Osteoblast (primary cell): ENCODE measurements at places on chromosomes 4 and X.

DNA sequence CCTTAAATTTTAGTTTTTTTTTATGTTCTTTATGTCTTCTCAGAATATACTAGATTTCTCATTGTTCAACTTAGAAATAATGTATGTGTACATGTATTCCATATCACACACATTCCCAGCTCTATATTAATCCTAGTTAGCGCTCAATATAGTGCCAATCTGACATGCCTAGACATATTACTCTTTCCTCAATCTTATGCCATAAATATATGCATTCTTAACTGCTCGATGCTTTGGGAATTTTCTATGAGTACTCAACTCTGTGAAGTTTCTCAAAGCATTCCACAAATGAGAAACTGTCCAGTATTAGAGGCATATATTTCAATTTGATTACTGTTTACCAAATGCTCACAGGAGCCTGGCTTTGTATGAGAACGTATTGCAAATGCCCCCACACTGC lies 231.2 kb upstream of the VEGFC start:
- no peak for DNase-seq

GRCh38 chrX:150692831-150693724 lies at the start of gene MTMR1:
MTMR1 (plus strand) TSS chrX:150693396; CDS start chrX:150693531, 135 bp downstream.
- peak; percentile 88 for DNase-seq

DNA sequence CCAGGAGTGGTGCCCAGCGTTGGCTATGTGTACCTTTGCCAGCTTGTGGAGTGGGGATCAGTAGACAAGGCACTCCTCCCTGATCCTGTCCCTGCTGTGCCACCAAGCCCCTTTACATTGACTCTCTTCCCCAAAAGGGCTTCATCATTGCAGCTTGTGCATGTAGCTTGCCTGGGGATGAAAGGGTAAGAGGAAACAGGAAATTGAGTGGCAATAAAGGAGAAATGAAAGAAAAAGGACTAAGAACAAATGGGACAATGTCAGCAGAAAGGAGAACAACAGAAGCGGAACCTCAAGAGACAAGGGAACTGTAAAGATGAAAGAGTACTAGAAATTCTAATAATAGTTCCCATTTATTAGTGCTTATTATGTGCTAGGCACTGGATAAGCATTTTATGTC lies 8.7 kb upstream of the IL13RA1 start:
- DNase-seq, result no peak

DNA sequence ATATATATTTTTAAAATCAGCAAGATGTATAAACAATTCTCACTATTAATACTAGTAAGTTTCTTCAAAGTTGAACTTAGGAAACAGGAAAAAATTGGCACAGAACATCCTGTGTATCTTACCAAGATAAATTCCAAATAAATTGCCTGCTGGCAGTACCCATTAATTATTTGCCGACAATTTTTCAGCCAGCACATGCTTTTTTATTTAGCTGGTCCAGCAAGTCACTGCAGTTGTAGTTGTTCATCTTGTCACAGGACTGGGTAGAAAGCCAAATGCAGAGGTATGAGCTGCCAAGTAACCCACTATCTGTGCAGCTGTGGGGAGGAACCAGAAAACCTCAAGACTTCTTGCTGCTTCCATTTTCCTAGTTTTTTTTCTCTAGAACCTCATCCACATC lies 113.4 kb downstream of the PACRGL start:
- DNase-seq, result no peak

- no peak for DNase-seq
Observed at GRCh38 chr4:44121210-44121609, 327.4 kb downstream of the KCTD8 start.

DNA sequence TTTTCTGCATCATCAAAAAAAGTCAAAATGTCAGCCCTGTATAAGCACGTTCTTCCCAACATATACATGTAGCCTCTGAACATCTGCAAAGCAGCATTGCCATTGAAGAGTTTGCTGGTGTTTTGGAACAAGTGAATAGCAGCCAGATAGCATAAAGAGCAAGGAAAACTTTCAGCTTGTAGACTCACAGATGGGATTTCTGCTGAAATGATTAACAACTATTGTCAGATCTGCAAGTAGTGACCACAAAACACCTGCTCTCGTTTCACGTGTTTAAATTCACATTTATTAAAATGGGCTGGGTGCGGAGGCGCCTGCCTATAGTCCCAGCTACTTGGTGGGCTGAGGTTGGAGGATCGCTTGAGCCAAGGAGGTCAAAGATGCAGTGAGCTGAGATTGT lies 123.7 kb downstream of the SPRY1 start:
- no peak for DNase-seq

DNA sequence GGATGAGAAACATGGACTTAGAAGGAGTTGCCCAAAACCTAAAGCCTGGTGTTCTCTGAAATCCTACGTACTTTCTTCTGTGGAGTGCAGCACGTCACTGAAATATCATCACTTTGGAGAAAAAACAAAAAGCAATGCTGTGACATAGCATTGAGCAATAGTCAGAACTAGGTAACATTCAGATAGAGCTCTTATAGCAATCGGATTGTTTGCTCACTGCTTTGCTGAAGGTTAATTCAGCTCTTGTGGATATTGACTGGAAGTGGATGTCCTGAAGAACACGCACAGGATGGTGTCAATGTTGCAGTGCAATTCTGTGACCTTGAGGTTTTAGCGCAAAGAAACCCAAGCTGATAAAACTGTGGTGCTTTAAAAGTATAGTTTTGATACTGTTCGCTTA lies 114.2 kb upstream of the GRXCR1 start:
- DNase-seq, result no peak

DNA sequence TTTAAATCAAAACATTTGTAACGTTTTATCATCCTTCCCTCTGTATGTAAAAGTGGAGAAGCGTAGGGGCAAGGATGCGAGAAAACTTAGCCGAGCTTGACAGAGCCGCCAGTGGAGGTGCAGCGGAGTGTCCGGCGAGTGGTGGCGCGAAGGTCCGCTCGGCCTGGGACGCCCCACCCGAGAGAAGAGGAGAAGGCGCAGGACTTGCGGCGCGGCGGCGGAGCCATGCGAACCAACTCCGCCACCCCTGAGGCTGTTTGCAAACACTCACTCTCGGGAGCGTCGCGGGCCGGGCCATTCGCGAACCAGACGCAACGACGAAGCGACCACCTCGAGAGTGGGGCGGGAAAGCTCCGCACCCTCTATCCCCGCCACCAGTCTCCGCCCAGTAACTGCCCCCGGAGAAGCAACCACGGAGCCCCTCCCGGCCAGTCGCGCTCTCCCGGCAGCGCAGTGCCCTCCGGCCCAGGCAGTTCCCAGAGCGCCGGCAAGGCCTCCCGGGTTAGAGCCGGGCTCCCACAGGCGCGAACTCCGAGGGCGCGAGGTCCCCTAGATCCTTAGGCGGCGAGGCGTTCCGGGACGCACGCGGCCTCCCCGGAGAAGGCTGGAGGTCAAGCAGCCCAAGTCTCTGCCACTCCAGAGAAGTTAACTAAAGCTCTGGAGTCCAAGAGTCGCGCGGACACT lies 2.3 kb upstream of the MAB21L2 start:
- peak; percentile 36 for DNase-seq

DNA sequence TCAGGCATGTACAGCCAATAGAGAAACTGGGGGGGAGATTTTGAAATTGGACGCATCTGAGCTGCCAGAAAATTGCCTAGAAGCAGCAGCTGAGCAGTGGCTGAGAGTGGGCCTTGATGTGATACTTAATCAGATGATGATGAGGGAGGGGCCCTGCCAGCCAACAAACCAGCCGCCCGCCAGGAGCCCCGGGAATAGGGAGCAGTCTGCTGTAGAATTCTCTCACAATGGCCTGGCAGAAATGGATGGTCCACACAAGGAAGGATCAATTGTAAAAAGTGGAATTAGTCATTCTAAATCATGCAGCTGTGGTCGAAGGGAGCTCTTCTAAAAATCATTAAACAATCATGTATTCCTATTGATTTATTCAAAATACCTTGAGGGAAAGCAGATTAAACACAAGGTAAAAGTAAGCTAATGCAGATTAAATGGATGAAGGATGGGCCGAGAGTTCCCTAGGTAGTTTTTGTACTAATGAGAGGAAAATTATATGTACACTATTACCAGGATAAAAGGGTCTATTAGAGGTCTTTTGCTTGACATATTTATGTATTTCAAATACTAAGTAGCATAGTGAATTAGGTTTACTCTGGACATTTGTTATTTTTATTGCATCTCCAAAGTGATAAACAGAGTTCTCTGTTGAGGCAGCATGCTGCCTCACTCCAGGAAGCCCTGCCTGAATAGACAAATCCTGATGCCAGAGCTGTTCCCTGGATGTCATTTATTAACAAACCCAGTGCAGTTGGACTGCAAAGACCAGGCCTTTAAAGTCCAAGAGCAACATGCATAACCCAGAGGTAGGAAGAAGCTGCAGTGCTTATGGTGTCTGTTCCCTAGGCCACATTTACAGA lies 91.3 kb downstream of the NKX6-1 start:
- no peak for DNase-seq

GRCh38 chr4:151415978-151416377 lies 7.0 kb downstream of the FHIP1A start:
- peak; percentile 62 for DNase-seq

- peak; percentile 88 for DNase-seq
Observed at GRCh38 chr4:140427106-140427918, at the start of gene CLGN. CLGN (minus strand) TSS chr4:140427648; CDS start chr4:140413078, 14,570 bp downstream.

DNA sequence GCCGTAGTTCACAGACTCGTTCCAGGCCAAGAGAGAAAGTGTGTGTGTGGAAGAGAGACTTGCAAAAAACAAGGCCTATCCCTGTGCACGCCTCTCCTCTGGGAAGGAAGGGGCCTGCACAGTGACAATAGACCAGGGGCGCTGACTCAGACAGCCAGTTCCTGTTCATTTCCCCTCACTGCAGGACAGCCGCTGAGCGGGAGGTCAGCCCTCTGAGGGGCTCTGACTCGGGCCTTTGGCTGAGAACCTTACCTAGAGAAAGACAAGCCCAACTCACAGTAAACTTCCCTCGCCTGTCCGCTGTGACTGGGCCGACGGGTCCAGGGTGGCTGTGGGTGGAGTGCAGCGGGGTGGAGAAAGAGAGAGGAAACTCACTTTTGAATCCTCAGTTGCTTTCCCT lies 52.1 kb downstream of the RTL5 start:
- DNase-seq, result no peak

GRCh38 chr4:150874338-150875226 lies 140.5 kb downstream of the LRBA start:
- DNase-seq, result no peak

GRCh38 chr4:115770046-115770543 lies 656.7 kb upstream of the NDST4 start:
- peak; percentile 8 for DNase-seq

DNA sequence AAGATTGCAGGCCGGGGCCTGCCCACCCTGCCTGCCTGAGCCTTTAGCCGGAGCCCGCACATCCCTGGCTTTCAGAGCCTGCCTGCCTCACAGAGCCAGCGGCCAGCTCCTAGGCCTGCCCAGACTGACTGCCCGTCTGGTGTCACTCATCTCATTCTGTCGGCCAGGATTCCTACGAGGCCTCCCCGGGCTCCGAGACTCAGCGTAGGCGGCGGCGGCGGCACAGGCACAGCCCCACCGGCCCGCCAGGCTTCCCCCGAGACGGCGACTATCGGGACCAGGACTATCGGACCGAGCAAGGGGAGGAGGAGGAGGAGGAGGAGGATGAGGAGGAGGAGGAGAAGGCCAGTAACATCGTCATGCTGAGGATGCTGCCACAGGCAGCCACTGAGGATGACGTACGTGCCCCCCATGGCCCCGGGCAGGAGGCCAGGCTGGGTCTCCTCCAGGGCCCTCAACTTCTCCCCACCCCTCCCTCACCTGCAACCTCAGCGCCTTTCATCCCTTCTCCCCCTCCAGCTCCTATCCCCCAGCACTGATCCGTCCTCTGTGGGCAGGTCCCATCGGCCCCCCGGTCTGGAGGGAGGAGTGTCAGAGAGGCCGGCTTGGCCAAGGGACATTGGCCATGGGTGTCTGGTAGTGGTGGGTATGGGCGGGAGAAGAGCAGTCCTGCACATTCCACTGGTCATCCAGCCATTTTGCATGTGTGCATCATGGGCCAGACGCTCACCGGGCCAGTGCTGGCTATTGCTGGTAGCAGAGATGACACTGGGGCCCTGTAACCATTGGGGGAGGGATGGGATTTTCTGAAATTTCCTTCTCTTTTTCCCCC lies 22.6 kb upstream of the UBA1 start:
- peak; percentile 23 for DNase-seq

DNA sequence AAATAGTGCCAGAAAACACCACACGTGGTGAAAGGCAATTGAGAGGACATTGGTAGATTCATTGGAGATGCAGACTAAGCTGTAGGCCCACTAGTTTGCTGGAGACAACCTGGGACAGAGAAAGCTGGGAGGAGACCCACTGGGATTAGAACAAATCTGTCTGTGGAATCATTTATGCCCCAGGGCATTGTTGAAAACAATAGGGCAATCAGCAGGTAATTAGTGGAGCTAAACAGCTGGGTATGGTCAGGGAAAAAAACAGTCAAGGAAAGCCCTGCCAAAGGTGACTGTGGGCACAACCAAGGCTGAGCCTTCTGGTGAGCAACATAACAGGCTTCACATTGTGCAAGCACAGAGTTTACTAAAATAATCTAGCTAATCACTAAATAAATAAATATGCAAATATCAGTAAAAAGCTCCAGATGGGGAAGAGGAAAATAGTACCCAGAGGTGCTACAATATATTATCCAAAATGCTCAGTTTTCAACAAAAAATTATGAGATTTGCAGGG lies 9.0 kb downstream of the TCEAL3 start:
- no peak for DNase-seq

DNA sequence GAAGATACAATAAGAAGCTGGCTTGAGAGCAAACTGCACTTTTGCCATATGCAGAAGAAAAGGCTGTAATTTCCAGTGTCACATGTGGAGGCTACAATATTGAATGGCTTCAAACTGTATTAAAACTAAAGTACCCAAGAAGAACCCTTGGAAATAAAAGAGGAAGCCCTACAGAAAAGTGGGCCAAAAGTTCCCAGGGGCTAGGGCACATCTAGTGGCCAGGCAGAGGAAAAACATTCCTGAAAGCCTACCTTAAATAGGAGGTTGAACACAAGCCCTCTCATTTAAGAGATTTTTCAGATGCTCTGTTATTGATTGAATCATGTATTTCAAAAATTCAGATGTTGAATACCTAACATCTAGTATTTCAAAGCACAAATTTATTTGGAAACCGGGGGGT lies 40.6 kb upstream of the PRDX4 start:
- DNase-seq, result no peak

DNA sequence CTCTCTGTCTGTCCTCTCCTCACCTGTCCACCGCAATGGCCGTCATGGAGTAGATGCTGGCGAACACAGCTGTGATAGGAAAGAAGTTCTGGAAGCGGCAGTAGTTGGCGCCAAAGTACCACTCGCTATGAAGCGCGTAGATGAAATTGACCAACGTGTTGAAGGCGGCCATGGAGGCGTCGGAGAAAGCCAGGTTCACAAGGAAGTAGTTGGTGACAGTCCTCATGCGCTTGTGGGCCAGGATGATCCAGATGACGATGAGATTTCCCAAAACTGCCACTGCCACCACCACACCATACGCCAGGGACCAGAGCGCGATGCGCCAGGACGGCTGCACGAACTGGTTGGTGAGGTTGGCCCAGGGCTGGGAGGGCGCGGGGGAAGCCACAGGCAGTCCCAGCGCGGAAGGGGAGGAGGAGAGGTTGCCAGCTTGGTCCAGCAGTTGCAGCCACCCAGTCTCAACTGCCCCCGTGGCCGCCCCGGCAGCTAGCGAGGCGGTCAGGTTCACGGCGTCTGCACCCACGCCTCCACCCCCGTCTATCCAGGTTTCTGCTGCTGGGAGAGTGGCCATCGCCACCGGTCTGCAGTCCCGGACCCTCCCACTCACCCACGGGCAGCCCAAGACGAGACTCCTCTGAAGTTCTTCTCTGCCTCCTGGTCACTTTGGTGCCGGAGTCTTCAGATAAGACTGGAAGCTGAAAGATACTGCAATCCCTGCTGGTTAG lies 518 bp downstream of the TACR3 start:
- no peak for DNase-seq

GRCh38 chr4:5222951-5223350 lies 171.7 kb downstream of the STK32B start:
- DNase-seq, result no peak
